ENCODE measurements at places on chromosomes 5 and 9.

DNA sequence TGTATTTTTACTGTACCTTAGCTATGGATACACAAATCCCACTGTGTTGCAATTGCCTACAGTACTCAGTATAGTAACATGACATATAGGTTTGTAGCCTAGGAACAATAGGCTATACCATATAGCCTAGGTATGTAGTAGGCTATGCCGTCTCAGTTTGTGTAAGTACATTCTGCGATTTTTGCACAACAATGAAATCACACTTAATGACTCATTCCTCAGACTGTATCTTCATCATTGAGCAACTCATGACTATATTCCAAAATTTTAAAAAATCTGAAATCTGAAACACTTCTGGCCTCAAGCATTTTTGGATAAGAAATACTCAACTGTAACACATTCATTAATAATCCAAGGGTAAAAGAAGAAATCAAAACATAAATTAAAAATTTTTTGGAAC lies 666.8 kb upstream of the GRAMD2B start:
- no peak for DNase-seq

DNA sequence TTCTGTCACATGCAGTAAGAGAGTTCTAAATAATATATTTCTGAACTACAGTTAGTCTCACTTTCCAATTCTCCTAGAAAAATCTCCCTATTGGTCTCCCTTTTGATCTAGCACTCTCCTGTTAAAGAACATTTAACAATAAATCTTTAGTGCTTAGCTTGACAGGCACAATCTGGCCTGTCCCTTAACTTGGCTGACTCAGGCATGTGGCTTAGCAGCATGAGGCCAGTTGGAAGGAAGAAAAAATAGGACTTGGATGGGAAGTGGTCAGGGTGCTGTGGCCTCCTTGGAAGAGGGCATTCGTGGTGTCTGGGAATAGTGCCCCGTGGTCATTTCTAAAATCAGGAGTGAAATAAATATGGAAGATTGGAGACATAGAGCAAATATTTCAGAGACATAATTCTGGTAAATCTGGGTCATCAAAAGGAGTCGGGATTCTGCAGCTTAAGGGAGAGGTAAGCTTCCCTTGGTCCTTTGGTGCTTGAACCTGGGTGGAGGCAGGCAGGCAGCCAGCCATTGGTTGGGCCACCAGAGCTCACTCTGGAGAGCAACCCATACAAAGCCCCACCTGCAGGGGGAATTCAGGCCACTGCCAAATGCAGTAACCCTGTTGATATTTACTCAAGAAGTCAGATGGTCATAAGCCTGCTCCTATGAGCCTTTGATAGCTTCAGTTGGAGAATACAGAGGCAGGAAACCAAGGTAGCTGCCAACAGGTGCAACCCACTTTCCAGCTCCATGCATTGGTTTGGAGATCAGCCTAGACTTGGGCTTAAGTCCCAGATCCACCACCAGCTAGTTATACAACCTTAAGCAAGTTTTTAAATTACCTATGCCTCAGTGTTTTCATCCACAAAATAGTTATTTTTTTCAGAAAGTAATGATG lies 28.8 kb upstream of the TLE4 start:
- no peak for DNase-seq

GRCh38 chr5:22852807-22853660 lies at the start of gene CDH12:
Gene CDH12 (minus strand): TSS chr5:22853344.
- DNase-seq, result no peak

DNA sequence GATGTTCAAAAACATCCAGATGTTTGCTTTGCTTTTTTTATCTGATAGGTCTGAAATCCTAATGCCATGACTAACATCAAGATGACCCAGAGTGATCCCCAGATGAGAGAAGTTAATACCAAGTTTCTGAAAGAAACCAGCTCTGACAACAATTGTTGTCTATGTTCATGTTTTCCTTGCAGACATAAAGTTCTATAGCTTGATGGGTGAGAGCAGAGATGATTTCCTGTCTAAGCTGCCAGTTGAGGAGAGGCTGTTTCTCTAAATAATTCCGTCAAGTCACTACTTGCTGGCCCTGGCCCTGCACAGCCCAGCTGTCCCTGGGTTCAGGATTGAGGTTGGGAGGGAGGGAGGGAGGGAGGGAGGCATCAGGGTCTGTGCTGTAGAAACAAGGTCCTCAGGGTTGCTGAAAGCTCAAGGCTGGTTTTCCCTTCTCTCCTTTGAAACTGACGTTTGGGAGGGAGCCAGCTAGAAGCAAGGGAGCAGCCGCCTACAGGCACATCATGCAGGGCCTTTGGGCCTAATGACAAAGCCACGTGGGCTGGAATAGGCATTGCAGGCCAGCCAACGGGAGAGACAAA lies 3.9 kb downstream of the SPARC start:
- no peak for DNase-seq

DNA sequence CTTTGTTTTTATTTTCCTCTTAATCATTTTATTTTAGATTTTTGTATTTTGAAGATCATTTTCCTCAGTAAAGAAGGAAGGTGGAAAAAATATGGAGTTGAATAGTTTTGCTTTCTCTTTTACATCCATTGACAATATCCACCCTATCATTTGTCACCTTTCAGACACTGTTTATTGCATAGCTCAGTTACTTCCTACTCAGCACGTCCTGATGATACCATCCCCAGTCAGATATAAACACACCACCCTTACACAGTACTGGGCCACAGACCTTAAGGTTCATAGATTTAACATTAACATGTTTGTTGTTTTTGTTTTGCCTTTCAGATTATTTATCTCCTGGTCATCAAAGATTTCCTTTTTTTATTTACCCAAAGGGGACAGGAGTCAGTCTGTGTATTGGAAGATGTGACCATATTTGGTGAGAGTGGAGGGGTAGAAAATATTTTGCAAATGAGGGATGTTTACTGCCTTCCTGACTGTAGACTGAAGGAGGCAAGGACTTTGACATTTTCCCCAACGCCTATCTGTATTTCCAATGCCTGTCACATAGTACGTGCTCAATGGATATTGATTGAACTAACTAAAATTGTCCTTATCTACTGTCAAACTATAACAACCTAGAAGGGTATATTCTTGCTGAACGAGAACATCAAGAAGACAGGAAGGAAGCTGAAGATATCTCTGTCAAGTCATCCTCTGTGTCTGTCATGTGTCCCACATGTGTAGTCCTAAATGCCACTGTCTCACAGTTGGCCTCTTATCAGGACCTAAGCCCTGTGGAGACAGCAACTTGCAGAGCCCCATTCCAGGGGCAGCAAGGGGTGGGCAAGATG lies 15.6 kb downstream of the STX17 start:
- DNase-seq, result no peak

GRCh38 chr5:124457901-124458300 lies 288.5 kb downstream of the ZNF608 start:
- no peak for DNase-seq

DNA sequence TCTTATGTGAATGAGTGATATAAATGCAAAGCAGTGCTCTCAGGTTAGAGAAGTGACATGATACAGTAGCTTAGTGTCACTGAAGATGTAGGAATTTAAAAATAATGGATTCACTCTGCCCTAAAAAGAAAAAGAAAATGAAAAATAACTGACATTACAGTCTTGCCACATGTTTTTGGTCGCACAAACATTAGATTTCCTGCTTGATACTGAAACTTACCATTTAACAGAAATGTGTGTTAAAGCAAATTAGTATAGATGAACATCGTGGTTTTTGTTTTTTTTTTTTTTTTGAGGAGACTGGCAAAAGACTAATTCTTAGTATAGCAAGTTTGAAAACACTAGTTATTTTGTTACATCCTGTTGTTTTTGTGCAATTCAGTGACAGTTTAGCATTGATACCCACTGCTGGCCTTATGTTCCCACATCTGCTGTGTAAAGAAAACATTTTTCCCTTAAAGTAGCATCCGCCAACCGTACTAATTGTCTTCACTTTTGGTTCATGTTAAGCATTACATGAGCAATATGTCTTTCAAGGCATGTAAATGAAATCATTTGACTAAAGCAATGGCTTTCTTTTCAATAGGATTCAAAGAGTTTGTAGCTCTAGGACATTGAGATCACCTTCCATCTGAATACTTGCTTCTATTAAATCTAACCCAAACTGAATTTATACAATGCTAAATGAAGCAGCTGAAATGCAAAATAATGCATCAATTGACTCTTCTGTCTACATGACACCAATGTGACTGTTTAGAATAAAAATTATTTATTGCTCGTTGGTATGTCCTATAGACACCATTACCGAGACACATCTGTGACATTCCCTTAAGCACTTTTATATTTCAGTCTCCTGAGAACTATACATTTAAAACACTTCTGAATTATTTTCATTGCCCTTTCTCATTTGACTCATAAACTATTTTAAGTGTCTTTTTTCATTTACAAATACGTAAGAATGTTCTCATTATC lies 859.1 kb downstream of the MAT2B start:
- no peak for DNase-seq

Measured in activated naive CD4-positive, alpha-beta T cell treated with anti-CD3 and anti-CD28 coated beads, Interleukin-2, amount 50 U/mL, for 72 hours (primary cell).